Right kidney (tissue), 9 donors: ENCODE measurements at places on chromosomes 7 and 10.

DNA sequence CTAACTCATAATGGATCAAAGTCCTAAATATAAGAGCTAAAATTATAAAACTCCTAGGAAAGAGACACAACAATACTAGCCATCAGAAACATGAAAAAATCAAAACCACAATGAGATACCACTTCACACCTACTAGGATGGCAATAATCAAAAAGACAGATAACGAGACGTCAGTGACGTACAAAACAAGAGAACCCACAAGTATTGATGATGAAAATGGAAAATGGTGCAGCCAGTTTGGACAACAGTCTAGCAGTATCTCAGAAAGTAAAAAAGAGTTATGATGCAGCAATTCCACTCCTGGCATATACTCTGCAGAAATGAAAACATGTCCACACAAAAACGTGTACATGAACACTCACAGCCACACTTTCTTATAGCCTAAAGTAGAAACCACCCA lies 173.5 kb downstream of the SRPK2 start:
- DNase-seq, result no peak

- peak; percentile 39 for DNase-seq
These were observed 8.2 kb downstream of the CNNM1 start for GRCh38 chr10:99337311-99337811.

GRCh38 chr10:12539350-12540164 lies 190.2 kb downstream of the CAMK1D start:
- no peak for DNase-seq

DNA sequence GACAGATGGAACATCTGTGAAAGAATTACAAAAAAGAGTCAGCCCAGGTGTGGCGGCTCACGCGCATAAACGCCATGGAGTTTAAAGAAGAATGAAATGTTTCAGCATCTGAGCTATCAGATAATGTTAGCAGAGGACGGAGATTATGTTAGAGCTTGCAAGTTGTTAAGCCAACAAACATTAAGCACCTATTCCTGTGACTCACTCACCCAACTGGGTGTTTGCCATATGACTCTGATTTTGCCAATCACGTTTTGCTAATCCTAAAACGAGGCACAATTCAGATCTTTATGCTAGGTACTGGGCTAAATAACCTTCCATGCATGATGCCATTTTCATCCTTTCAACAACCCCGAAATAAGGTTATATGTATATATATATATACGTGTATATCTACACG lies 29.0 kb upstream of the CCNY start:
- no peak for DNase-seq

DNA sequence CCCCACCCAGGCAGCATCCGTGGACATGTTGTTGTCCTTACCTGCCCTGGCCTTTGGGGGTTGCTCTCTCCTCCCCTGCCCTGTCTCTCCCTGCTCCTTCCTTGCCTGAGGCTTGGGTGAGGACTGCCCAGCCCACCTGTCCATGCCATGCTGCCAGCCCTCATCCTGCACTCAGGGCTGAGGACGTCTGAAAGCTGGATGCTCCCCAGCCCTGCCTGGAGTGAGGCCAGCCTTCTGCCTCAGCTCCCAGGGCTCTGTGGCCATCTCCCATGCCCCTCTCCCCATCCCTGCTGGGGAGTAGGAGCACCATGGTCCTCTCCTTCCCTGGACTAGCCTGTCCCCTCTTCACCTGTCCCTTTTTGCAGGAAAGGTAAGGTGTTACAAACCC lies 68.4 kb downstream of the RAMP3 start:
- no peak for DNase-seq

- no peak for DNase-seq
These were observed 38.2 kb upstream of the SDHAF3 start for GRCh38 chr7:97079300-97079699.

GRCh38 chr10:29522918-29523317 lies 111.9 kb downstream of the SVIL start:
- DNase-seq, result no peak
